Glutamatergic neuron (in vitro differentiated cells): ENCODE measurements at places on chromosomes 7 and 10.

GRCh38 chr10:33382921-33383713 lies 48.6 kb upstream of the NRP1 start:
- H3K4me3 ChIP-seq = no peak overlapping the region
- H3K36me3 ChIP-seq = peaks cover 4% of the 10 kb centered on the region
- DNase-seq = no peak
- no peaks in the 10 kb centered on the region for H3K27me3 ChIP-seq
- no peak overlapping the region for H3K27ac ChIP-seq

DNA sequence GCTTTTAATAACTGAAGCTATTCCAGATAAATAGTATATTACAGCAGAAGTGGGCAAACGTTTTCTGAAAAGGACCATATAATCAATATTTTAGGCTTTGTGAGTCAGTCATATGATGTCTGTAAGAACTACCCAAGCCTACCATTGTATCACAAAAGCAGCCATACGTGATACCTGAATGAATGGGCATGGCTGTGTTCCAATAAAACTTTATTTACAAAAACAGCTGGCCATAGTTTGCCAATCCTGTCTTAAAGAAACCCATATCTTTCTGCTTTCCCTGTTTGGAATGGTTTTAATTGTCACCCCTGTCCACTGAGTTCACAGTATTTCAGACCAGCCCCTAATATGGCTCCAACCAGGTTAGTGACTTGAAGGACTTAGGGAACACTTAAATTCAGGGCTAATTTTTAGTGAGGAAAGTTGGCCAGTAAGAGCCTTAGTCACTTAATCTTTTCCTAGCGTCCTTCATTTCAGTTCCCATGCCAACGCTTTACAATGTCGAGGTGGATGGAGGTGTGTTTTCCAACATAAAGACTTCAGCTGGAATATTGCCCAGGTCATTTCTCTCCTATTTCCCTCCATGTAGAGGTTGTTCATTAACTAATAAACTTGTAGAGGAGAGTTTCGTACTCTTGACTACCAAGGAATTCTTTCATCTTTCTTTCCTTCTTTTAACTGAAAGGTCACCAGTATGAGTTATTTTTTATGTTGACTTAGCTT lies 184.5 kb downstream of the TRIL start:
- H3K4me1 ChIP-seq = no peaks in the 10 kb centered on the region
- H3K4me3 ChIP-seq = no peak overlapping the region
- H3K27ac ChIP-seq = no peak overlapping the region
- H3K27me3 ChIP-seq = no peaks in the 10 kb centered on the region

GRCh38 chr7:133290676-133291333 lies 37.9 kb downstream of the EXOC4 start:
- DNase-seq = no peak
- no peak overlapping the region for H3K4me3 ChIP-seq
- H3K4me1 ChIP-seq = peaks cover 39% of the 10 kb centered on the region
- H3K27ac ChIP-seq = no peak overlapping the region

DNA sequence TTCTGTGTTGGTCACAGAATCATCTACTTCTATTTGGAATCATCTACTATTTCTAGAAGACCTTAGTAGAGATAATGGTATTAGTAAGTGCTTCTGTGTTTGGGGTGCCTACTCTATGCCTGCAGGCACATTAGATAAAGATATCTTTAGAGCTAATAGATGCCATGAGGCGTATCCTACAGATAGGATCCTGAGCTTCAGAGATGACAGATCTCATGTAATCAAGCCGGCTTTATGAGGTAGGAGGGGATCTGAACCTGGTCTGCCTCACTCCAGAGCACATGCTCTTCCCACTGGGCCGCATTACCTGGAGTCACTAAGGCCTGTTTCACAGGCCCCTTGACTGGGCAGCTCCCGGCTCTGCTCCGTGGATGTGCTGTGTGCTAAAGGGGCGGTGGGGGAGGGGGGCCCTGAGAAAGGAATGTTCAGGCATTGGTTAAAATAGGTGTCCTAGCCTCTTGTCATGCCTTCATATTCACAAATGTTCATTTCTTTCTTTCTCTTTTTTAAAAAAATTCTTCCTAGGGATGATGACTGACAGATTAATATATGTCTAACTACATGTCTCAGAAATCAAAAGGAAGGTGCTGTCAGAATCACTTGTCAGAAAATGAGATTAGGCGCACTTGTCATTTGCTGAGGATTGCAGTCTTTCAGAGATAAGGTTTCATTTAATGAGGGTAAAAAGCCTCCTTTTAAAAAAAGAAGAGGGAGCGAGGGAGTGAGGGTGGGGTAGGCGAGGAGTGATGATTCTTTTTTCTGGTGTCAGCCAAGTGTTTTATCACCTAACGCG lies 458.0 kb upstream of the GALNT17 start:
- no peaks in the 10 kb centered on the region for H3K36me3 ChIP-seq
- no peak overlapping the region for H3K27ac ChIP-seq
- peaks cover 7% of the 10 kb centered on the region for H3K27me3 ChIP-seq
- H3K4me3 ChIP-seq = no peak overlapping the region
- no peak for DNase-seq

- no peaks in the 10 kb centered on the region for H3K4me1 ChIP-seq
- H3K4me3 ChIP-seq = no peak overlapping the region
- DNase-seq = no peak
- H3K27me3 ChIP-seq = no peaks in the 10 kb centered on the region
- H3K36me3 ChIP-seq = no peaks in the 10 kb centered on the region
Measured at GRCh38 chr10:34449836-34450235, 365.3 kb downstream of the PARD3 start.

- no peak overlapping the region for H3K27ac ChIP-seq
- H3K4me1 ChIP-seq = peaks cover 18% of the 10 kb centered on the region
- H3K27me3 ChIP-seq = no peaks in the 10 kb centered on the region
- H3K36me3 ChIP-seq = no peaks in the 10 kb centered on the region
Measured at GRCh38 chr10:33189808-33190207, 144.7 kb downstream of the NRP1 start.

GRCh38 chr7:47609803-47610452 lies 28.0 kb upstream of the TNS3 start:
- H3K36me3 ChIP-seq = no peaks in the 10 kb centered on the region
- no peaks in the 10 kb centered on the region for H3K4me1 ChIP-seq
- H3K27me3 ChIP-seq = peaks cover 1% of the 10 kb centered on the region
- no peak overlapping the region for H3K27ac ChIP-seq
- H3K4me3 ChIP-seq = no peak overlapping the region
